ENCODE measurements at places on chromosomes 4 and X. TPM values are rescaled to one million over a fixed set of nuclear protein-coding genes. Genes with fewer than 3 reads are reported as not detected.

DNA sequence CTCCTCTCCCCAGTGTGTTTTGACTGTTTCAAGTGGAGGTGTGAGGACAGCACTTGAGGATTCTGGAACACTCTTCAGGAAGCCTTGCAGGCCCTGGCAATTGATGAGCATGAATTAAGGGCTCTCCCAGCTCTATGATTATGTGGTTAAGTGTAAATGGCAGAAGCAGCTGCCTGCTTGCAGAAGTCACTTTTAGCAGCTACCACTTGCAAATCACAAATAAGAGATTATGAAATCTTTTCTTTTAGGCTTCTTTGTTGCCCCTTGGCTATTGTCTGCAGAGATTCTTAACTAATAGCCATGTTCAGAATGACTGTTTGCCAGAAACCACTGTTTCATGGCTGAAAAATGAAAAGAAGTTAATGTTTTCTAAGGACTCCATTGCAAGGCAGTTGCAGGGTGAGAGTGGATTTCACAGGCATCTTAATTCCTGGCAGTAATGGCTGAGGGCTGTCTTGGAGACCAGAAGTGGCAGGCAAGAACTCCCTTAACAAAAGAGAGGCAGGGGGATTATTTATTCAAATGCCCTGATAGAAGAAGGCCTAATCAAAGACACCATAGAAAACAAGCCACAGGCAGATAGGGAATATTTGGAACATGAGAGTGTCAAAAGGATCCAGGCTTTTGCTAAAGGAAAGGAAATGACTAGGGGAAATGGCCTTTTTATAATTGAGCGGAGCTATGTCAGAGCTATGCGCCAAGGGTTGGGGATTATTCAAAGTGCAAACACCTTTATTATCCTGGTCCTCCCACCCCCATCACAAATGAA, 8.3 kb upstream of the HOPX start:
- H3K36me3 ChIP-seq = no peaks in the 10 kb centered on the region
- no peaks in the 10 kb centered on the region for H3K4me1 ChIP-seq
- H3K27ac ChIP-seq = no peak overlapping the region
- no peak overlapping the region for H3K4me3 ChIP-seq
- no peak for DNase-seq

DNA sequence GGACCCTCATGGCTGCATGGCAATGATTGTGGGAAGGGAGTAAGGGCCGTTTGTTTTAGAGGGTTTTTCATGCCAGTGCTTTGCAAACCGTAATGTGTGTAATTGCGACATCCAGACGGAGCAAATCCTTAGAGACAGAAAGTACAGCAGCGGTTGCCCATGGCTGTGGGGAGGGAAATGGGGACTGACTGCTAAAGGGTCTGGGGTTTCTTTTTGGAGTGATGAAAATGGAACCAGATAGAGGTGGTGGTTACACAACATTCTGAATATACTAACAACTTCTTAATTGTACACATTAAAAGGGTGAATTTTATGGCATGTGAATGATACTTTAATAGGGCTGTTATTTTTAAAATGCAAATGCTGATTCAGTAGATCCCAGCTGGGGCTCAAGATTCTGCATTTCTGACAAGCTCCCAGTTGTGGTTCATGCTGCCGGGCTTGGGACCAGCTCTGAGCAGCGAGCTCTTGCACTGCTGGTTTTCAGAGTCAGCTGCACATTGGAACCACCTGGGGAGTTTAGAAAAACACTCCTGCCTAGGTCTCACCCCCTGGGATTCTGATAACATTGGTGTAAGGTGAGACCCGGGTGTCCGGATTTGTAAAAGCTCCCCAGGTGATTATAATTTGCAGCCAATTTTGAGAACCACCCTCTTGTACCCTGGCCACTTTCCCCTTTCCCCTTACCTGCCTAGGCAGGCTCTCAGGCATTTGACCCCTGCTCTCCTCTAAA, 47.7 kb downstream of the PRPS1 start:
- peak overlapping the region; percentile 95 for H3K27ac ChIP-seq
- no peak for DNase-seq
- H3K27me3 ChIP-seq = no peaks in the 10 kb centered on the region
- H3K4me1 ChIP-seq = peaks cover 31% of the 10 kb centered on the region
- H3K36me3 ChIP-seq = no peaks in the 10 kb centered on the region
- peak overlapping the region; percentile 38 for H3K4me3 ChIP-seq

GRCh38 chrX:10631416-10632145, 11.2 kb upstream of the MID1 start:
- no peaks in the 10 kb centered on the region for H3K36me3 ChIP-seq
- H3K4me1 ChIP-seq = no peaks in the 10 kb centered on the region

DNA sequence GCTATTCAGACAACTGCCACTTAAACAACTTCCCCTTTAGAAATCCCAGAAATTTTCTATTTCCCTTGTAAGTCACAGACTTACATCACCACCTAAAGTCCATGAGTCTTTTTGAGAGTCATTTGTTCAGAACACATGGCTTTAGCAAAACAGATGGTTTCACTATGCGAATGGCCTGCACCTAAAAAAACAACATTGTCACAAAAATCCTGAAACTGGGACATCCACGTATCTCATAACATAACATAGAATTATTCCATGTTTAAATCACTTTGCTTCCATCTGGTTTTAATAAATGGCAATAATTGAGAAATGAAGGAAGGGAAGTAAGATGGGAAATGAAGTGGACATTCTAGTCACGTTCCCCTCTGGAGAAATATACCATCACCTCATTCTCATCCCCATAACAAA, 155.3 kb upstream of the EDNRA start:
- H3K4me1 ChIP-seq = no peaks in the 10 kb centered on the region
- DNase-seq = no peak
- H3K27me3 ChIP-seq = no peaks in the 10 kb centered on the region
- no peak overlapping the region for H3K27ac ChIP-seq
- no peaks in the 10 kb centered on the region for H3K36me3 ChIP-seq
- no peak overlapping the region for H3K4me3 ChIP-seq

DNA sequence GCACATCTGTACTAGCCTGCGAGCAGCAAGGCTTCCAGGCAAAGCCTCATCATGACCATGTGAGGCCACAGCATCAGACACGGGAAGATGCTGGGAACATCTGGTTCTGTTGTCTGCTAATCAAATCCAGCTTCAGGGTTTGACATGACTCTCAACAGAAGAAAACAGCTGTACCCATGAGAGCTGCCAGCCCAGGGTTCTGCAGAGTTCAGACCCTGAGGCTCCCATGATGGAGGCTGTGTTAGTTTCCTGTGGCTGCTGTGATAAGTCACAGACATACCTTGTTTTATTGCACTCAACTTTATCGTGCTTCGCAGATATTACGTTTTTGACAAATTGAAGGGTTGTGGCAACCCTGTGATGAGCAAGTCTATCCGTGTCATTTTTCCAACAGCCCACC, 37.5 kb downstream of the JAKMIP1 start:
- H3K27ac ChIP-seq = no peak overlapping the region
- H3K36me3 ChIP-seq = no peaks in the 10 kb centered on the region
- no peaks in the 10 kb centered on the region for H3K27me3 ChIP-seq
- no peak for DNase-seq

- no peaks in the 10 kb centered on the region for H3K36me3 ChIP-seq
- no peak overlapping the region for H3K27ac ChIP-seq
- H3K4me1 ChIP-seq = no peaks in the 10 kb centered on the region
- H3K27me3 ChIP-seq = no peaks in the 10 kb centered on the region
Observed at GRCh38 chrX:68665502-68665901, 18.0 kb downstream of the STARD8 start.

GRCh38 chrX:31223817-31224216, 152.0 kb upstream of the FTHL17 start:
- no peak for DNase-seq
- H3K36me3 ChIP-seq = no peaks in the 10 kb centered on the region
- H3K27ac ChIP-seq = no peak overlapping the region
- no peaks in the 10 kb centered on the region for H3K27me3 ChIP-seq
- no peak overlapping the region for H3K4me3 ChIP-seq
- H3K4me1 ChIP-seq = no peaks in the 10 kb centered on the region

DNA sequence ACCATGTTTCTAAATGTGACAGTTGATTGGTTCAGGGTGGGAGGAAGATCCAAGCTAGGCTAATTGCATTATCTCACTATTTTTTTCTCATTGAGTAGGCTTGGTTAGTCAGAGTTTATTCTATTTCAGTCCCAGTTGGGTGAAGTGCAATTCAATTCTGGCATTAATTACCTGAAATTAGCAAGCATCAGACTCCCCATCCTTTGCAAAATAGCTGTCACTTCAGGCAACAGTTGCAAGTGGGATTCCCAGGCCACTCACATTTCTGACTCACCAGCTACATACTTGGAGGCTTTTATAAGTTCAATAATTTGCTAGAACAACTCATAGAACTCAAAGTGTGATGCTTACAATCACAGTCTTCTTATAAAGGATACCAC, 155.8 kb upstream of the HAND2 start:
- DNase-seq = no peak
- H3K27me3 ChIP-seq = no peaks in the 10 kb centered on the region
- no peaks in the 10 kb centered on the region for H3K4me1 ChIP-seq
- H3K36me3 ChIP-seq = no peaks in the 10 kb centered on the region
- no peak overlapping the region for H3K27ac ChIP-seq
- H3K4me3 ChIP-seq = no peak overlapping the region

DNA sequence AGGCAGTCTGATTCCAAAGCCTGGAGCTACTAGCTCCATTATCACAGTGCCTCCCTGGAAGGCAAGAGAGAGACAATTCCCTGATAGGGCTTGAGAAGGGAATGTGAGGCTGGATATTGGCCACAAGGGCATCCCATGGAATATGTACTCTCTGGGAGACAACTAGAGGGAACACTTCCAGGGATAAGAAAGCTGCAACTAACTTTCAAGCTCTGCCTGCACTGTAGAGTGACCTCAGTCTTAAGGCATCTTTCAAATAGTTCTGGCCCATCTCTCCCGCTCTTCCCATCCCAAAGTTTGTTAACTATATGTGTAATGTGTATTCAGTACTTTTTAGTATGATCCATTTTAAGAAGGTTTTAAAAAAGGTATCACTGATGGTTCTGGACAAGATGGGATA, 13.1 kb upstream of the RNF212 start:
- no peaks in the 10 kb centered on the region for H3K4me1 ChIP-seq
- DNase-seq = no peak
- peaks cover 4% of the 10 kb centered on the region for H3K27me3 ChIP-seq
- H3K27ac ChIP-seq = no peak overlapping the region
- H3K4me3 ChIP-seq = no peak overlapping the region

- H3K27ac ChIP-seq = no peak overlapping the region
- H3K4me1 ChIP-seq = no peaks in the 10 kb centered on the region
- no peak overlapping the region for H3K4me3 ChIP-seq
- H3K36me3 ChIP-seq = no peaks in the 10 kb centered on the region
- no peaks in the 10 kb centered on the region for H3K27me3 ChIP-seq
Observed at GRCh38 chrX:72108666-72109065, 23.0 kb downstream of the RTL5 start.

The MORC4 gene
- 7.1 TPM for total RNA-seq

DNA sequence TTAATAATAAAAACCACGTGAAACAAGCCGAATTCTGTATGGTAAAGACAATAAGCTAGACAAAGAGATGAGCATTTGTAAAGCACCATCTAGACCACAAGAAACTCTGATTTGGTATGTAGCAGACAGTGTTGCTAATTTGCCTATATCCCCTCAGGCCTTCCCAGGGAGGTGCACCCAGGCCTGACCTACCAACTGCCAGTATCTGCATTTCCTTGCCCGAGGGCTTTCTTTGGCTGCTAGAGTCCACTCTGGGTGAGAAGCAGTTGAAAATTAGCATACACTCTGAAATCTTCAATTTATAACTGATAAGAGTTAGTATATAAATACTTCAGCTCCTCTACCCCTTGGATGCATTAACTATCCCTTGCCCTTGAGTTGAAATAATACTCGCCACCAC, 37.4 kb upstream of the IL1RAPL1 start:
- H3K36me3 ChIP-seq = no peaks in the 10 kb centered on the region
- no peak overlapping the region for H3K27ac ChIP-seq
- no peaks in the 10 kb centered on the region for H3K27me3 ChIP-seq

The SYP gene
- total RNA-seq = 0.53 TPM

DNA sequence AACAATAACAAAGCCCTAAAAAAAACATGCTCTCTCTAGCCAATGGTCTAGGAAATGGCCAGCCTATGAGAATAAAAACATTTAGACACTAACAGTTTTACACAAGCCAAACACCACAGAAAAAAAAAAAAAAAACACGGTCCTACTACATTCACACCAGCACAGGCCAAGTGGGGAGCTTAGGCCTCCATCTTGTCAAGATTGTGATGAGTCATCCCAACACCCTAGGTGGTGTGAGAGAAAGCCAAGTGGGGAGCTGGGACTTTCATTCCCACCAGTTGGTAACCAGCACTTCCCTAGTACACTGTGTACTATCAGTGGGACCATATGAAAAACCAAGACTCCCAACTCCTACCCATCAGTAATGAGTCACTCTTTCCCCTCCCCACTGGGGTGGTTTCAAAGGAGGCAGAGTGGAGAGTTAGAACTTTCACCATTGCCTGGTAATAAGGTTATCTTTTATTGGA, 95.6 kb downstream of the ADAMTS3 start:
- H3K27ac ChIP-seq = no peak overlapping the region
- H3K4me3 ChIP-seq = no peak overlapping the region
- DNase-seq = no peak
- no peaks in the 10 kb centered on the region for H3K36me3 ChIP-seq

DNA sequence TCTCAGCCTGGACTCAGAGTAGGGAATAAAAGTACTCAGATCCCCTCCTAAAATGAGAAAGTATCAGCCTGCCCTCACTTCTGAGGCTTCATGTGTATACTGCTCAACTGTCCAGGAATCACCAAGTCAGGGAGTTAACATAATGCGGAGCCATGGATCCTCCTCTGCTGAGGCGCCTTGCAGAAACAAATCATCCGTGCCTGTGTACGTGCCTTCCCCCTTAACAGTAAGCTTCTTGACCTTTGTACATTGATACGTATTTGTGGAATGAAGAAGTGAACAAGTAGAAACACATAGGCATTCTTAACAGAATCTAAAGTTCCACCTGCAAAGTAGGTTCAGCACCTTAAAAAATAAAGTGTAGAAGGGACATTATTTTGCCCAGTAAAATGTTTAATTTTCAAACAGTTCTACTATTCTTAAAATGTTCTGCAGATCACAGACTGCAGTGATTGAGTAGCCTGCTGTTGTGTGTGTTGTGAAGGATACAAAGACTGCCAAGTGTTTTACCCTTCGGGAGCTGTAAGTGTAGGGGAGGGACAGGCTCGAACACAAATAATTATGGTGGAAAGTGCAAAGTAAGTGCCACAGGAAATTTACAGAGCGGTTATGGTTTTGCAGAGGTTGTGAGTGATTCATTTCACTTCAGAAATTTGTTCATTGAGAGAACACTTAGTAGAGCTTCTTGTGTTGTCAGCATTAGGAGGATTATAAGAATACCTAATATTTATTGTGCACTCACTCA, 61.9 kb downstream of the ARHGAP10 start:
- H3K27me3 ChIP-seq = no peaks in the 10 kb centered on the region
- H3K4me3 ChIP-seq = no peak overlapping the region
- peaks cover 12% of the 10 kb centered on the region for H3K4me1 ChIP-seq
- H3K36me3 ChIP-seq = no peaks in the 10 kb centered on the region
- H3K27ac ChIP-seq = no peak overlapping the region

- no peaks in the 10 kb centered on the region for H3K36me3 ChIP-seq
- H3K27ac ChIP-seq = no peak overlapping the region
- no peaks in the 10 kb centered on the region for H3K4me1 ChIP-seq
- H3K4me3 ChIP-seq = no peak overlapping the region
Observed at GRCh38 chrX:101642093-101642492, 17.6 kb downstream of the ARMCX2 start.

The FGA gene
- 47.6 TPM for total RNA-seq

The ITGB1BP2 gene
- total RNA-seq = not detected

GRCh38 chrX:71638409-71638808, 20.1 kb upstream of the CXCR3 start:
- H3K4me1 ChIP-seq = no peaks in the 10 kb centered on the region
- no peaks in the 10 kb centered on the region for H3K36me3 ChIP-seq
- H3K27ac ChIP-seq = no peak overlapping the region
- DNase-seq = no peak
- H3K4me3 ChIP-seq = no peak overlapping the region
- no peaks in the 10 kb centered on the region for H3K27me3 ChIP-seq
